Activated CD4-positive, alpha-beta T cell treated with anti-CD3 and anti-CD28 coated beads, Interleukin-2, amount 50 U/mL, for 4 hours (primary cell): ENCODE measurements at places on chromosomes 4 and X.

DNA sequence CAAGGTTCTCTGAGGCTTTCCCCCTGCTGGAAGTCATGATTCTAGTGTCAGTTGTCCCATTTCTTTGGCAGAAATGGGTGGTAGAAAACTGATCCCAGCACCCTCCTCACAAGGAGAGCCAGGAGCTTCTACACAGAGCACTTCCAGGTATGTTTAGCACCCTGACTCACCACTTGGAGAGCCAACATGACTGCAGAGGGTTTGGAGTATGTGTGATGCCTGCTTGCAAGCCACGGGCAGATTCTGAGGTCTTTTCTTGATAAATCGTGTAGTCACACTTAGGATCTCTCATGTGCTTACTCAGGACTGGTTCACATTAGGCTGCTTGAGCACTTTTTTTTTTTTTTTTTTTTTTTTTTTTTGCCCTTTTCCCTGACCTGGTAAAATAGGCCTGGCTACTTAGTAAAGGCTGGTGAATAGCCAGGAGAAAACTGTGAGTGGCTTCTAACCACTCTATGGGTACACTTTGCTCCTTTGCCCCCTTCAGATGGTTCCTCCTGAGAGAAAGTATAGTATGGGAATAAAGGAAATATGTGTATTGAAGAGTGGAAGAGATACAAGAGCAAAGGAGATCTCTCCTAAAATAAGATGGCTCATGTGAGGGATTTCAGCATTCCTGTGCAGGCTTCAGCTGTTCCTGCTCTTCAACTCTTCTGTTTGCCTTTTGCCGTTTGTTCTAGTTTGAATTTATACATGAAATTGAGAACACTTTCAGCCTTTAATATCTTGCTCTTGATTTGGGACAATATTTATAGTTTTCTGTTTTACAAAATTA lies 103.6 kb downstream of the EMCN start:
- no peak for DNase-seq

- no peak for DNase-seq
Observed at GRCh38 chr4:185799442-185799841, 12.6 kb downstream of the SORBS2 start.

- DNase-seq: no peak
Observed at GRCh38 chr4:136687118-136687517, 845.2 kb downstream of the PCDH18 start.

DNA sequence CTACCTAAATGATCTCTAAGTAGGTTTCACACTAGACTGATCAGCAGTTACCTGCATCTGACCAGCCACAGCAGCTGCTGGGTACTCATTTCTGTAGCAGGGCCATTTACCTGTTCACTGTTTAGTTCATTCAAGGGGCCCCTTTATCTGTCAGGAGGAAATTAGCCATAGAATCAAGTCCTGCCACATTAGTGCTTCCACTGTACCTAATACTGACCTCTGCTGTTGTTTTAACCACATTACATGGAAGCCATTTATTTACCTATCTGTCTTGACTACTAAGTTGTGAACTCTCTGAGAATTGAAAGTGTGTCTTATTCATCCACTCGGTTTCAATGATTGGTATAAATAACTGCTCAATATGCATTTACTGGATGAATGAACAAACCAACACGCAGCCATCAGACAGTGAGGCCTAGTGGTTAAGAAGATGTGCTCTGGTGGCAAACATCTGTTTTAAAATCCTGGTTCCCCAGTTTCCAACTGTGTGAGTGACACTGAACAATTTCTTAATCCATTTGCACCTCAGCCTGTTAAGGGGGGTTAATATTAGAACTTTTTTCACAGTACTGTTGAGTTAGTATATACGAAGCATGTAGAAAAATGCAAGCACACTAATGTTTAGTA lies 30.0 kb upstream of the ANXA5 start:
- no peak for DNase-seq

- no peak for DNase-seq
Observed at GRCh38 chr4:168883513-168883912, 126.5 kb downstream of the CBR4 start.

DNA sequence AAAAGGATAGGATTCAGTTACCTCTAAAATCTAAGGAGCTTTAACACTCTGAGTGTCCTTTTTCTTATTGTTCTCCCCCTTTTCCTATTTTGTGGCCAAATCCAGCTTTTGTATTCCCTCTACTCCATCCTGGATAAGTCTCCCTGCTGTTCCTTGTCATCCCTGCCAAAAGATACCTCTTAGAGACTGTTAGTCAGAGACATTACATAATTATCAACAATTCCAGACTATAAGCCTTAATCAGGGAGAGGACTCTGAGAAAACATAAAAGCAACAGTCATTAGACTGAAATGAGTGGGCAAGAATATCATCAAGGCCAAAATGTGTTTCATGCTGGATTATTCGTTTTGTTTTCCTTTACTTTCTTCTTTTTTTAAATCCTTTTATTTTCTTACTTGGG lies 206.9 kb downstream of the FAM47B start:
- DNase-seq: no peak

DNA sequence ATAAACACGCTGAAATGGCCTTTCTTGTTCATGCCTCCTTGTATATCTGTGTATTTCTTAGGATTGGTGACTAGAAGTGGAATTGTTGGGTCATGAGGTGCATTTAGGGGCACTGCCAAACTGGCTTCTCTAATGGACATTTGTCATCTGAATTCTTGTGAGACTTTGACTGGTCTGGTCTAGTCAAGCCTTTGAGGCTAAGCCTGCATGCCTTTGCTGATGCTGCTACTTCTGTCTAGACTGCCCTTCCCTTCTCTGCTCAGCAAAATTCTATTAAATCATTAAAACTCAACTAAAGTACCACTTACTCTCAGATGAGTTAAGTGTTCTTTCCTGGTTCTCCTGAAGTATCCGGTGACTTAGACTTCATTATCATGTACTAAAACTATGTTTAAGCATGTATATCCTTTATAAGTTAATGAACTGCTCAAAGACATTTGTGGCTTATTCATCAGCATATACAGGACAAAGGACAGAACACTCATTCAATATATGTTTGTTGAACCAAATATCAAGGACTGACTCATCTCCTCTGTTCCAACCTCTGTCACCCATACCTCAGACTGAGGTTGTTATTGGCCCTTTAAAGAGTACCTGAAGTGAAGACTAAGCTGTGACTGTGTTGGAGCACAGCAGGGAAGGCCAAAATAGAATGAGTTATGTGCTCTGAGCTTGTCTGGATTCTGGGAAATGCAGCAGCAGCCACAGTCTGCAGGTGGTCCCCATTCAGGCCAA lies 9.0 kb downstream of the TCEAL1 start:
- DNase-seq: no peak

- no peak for DNase-seq
Observed at GRCh38 chr4:98448908-98449307, 187.7 kb downstream of the RAP1GDS1 start.

GRCh38 chr4:140044337-140044902 lies 109.6 kb downstream of the MAML3 start:
- DNase-seq: no peak

- DNase-seq: no peak
Observed at GRCh38 chrX:152819732-152820131, 10.8 kb downstream of the CETN2 start.

- DNase-seq: no peak
Observed at GRCh38 chr4:7328913-7329638, 105.7 kb downstream of the PSAPL1 start.

DNA sequence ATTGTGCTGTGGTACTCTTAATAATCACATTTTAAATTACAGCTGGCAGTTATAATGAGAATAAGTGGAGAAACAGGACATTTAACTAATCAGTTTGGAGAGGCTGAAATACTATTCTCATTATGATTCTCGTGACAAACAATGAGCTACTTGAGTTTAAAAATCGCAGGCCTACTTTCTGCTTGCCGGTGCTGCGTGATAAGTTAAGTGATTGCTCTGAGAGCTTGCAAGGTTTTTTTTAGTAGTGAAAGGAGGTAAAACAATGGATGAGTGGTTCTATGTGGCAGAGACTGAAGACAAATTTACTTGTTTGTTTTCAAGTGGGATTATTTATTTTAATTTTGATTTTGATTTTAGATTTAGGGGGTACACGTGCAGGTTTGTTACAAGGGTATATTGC lies 114.0 kb downstream of the RAPGEF2 start:
- no peak for DNase-seq

DNA sequence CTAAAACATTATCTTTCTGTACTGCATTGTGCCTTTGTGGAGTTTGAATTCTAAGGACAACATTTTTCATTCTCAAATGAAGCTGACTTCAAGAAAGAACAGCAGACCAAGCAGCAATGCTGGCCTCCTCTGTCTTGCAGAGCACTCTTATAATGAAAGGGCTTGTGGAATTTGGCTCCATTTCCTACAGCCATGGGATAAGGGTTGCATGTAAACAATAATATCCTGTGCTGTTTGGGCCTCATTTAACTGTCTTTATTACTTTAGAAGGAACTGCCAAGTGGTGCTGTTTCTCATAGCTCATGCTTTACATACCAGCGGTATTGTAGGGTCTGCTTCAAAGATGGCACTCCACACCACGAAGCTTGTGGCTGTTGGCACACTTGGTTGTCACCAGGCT lies 111.4 kb upstream of the EOLA2 start:
- no peak for DNase-seq

- DNase-seq: no peak
Observed at GRCh38 chr4:138222046-138222445, 20.1 kb downstream of the SLC7A11 start.
